ENCODE measurements at places on chromosomes 7 and 10. TPM values are rescaled to one million over a fixed set of nuclear protein-coding genes. Genes with fewer than 3 reads are reported as not detected.

DNA sequence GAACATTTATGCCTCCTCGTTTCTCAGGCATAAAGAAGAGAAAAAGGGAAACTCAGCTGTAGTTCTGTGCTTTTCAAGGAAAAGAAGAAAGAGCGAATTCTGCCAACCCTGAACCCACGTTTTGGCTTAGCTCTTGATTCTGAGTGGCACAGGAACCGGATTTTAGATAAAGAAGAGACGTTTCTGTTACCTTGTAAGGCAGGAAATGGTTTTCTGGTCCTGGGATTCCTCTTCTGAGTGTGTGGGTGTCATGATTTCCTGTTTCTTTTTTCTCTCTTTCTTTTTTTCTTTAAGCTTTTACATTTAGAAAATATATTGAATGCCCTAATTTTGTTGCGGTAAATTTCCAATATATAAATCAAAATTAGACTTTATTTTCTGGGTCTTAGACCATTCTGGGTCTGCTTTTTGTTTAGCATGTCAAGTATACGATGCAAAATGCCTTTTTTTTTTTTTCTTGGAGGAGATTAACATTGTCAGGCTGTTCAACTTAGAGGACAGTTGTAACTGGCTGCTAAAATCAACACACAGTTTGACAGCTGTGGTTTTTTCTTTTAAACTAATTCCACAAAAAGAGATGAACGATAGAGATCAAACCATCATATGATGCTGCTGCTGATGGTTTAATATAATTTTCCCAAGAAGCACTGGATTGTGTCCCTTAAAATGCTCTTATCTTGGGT is 190.8 kb downstream of the GATA3 start:
- no peak for DNase-seq

DNA sequence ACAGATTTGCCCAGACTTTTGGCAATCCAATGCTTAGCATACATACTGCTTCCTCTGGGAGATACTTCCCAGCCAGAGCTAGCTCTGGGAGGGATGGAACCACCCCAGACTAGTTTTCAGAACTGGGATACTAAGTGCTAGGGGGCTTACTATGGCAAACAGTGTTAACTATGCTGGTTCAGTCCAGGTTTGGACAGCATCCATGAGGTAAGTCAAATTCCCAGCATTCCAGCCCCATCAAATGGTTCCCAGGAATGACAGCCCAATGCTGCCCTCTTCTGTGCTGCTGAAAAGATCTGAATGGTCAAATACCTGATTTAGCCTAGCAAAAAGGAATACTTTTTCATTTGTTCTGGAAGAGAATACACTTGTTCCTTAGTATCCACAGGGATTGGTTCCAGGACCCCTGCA is 141.7 kb upstream of the CCDC6 start:
- DNase-seq = no peak

- no peak for DNase-seq
Observed at GRCh38 chr7:106858618-106859532, 6.2 kb upstream of the PIK3CG start.

WDR86 gene
- 0.04 TPM for polyA plus RNA-seq

- no peak for DNase-seq
Observed at GRCh38 chr7:90957883-90958282, 306.4 kb upstream of the FZD1 start.

DNA sequence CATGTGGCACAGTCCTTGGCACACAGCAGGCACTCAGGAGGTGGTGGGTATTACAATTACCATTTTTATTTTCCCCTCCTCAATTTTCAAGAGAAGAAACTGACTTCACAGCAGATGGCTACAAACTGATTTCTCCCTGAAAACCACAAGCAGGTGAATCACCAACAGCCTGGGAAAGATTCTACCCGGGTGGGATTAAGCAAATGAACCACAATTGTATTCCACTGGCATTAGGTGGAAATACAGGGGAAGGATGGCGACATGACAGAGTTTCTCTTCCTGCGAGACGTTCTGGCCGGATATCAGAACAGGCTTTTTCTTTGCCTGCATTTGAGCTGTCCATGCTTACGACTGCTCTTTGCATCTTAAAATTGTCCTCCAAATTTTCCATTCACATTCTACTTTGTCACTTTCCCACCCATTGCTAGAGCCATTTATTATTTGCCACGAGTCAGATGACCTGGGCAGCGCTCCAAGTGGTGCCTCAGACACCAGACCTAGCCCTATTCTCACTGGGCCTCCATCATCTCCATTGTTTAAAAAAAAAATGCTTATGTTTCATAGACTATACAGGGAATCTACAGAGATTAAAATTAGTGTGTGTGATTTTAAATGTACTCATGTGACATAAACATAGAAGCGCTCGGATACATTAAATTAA is 4.6 kb downstream of the DENND11 start:
- DNase-seq = no peak

DNA sequence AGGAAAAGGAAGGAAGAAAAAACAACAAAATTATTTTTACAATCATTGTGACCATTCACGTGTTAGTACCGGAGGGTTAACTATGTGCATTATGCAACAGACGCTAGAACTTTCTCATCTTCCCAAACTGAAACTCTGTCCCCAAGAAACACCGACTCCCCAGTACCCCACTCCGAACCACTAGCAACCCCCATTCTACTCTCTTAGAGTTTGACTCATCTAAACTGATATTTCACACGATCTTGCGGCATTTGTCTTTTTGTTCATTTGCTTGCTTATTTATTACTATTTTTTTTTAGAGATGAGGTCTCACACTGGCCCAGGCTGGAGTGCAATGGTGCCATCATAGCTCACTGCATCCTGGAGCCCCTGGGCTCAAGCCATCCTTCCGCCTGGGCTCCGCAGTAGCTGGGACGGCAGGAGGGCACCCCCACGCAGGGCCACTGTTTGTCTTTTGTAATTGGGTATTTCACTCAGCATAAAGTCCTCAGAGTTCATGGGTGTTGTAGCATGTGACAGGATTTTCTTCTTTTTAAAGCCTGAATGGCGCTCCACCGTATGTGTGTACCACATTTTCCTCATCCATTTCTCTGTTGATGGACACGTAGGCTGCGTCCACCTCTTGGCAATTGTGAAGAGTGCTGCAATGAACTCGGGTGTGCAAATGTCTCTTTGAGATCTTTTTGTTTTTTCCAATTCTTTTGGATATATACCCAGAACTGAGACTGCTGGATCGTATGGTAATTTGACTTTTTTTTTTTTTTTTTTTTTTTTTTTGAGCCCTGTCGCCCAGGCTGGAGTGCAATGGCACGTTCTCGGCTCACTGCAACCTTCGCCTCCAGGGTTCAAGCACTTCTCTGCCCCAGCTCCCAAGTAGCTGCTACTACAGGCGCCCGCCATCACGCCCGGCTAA is 9.5 kb downstream of the MNX1 start:
- no peak for DNase-seq

DNA sequence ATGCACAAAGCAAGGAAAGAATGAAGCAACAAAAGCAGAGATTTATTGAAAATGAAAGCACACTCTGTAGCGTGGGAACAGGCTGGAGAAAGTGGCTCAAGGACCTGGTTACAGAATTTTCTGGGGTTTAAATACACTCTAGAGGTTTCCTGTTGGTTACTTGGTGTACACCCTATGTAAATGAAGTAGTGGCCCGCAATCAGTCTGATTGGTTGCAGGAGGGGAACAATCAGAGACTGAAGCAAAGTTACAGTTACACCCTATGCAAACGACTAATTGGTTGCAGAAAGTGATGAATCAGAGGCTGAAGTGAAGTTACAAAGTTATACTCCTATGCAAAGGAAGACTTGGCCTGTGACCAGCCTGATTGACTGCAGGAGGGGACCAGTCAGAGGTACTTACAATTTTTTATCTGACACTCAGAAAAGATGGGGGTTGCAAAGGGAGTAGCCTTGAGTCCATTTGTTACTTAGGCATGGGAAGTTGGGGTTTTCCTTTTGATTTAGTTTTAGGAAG is 3.6 kb upstream of the MTPN start:
- DNase-seq = no peak

GRCh38 chr10:118754556-118755423 is at the start of gene CACUL1:
Gene CACUL1, minus strand, starts transcription at chr10:118754970. Its CDS starts 208 bp downstream, at chr10:118754762.
- peak; percentile 95 for DNase-seq

GRCh38 chr7:2938514-2939192 is 94.5 kb upstream of the GNA12 start:
- DNase-seq = no peak

MOGAT3 gene
- polyA plus RNA-seq = not detected

- DNase-seq = no peak
Observed at GRCh38 chr10:130767116-130767730, 544.3 kb downstream of the TCERG1L start.

- DNase-seq = peak; percentile 46
Observed at GRCh38 chr7:32588657-32589056, 93.4 kb downstream of the AVL9 start.

TAS2R3 gene
- 0.29 TPM for polyA plus RNA-seq
